ENCODE measurements at places on chromosomes 5 and 9.

- DNase-seq, result no peak
Observed at GRCh38 chr5:153573326-153574033, 83.0 kb downstream of the GRIA1 start.

DNA sequence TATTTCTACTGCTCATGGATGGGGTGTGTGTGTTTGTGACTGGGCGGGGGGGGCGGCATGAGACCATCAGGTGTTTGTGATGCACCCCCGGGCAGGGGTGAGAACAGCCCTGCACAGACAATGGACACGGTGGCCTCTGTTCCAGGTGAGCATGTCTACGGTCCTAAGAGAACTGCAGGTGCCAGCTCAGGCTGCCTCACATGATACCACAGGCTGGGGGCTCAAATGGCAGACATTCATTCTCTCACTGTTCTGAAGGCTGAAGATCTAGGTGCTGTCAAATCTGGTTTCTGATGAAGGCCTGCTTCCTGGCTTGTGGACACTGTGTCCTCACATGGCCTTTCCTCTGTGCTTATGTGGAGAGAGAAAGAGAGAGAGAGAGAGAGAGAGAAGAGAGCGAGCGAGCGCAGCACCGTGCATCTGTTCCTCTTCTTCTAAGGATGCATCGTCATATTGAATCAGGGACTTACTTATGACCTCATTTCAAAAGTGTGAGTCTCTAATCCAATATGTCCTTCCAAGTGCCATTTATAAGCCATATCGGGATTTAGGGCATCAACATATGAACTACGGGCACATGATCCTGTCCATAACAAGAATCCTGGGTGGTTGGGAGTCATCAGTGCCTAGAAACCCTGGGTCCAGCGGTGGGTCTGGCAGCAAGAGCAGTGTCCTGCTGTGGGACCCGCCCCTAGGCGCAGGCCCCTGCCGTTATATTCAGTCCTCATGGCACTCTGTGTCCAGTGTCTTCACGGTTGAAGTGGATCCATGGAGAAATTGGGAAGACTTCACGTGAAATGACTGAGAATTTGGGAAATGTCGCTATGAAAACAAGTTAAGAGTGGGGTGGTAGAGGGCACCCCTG is 42.5 kb downstream of the NXNL2 start:
- DNase-seq, result no peak

DNA sequence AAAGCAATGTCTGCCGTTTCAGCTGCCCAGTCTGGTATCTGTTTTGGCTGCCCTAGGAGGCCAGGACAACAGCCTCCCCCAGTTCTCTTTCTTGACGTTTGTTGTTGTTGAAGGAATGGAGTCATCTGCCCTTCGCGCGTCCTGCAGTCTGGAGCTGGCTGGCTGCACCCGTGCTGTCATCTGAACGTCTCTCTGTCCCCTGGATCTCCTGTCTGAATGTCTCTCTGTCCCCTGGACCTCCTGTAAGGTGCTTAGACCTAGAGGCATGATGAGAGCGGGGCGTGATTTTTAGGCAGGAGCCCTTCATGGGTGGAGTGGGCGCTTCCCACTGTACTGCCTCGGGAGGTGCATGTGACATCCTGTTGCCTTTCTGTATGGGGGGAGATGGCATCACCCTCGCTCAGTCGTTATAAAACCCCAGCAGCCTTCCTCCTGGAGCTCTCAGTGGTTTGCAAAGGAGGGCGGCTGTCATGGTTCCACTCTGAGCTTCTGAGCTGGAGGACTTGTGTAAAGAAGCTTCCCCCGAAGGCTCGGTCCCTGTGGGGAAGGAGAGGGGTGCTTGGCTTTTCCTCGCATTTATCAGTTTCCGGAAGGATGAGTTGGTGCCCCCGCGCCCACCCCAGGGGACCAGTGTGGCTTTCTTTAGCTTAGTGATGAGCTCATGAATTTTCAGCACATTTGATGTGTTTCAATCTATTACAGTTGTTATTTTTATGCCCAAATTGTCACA is 49.8 kb upstream of the OLFM1 start:
- DNase-seq, result no peak

- no peak for DNase-seq
Observed at GRCh38 chr5:76462097-76462667, 59.1 kb downstream of the IQGAP2 start.

DNA sequence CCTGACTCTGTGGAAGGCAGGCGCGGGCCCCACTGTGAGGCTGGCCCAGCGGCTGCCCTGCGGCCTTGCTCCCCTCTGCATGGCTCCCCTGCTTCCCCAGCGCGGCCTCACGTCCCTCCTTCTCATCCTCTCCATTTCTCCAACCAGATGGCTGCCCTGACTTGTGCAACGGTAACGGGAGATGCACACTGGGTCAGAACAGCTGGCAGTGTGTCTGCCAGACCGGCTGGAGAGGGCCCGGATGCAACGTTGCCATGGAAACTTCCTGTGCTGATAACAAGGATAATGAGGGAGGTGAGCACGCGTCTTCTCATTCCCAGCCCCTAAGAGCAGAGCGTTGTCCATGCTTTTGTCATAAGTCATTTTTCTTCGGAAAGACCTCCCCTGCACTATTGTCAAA is 129.0 kb upstream of the WWC1 start:
- DNase-seq, result no peak

All from stimulated activated CD4-positive, alpha-beta T cell treated with anti-CD3 and anti-CD28 coated beads, Interleukin-4, amount 100 ng/mL, for 1 hour (primary cell).